Effector CD8-positive, alpha-beta T cell (primary cell): ENCODE measurements at places on chromosomes 7 and 10.

- no peak for DNase-seq
Measured at GRCh38 chr7:147265528-147265927, 1148.9 kb downstream of the CNTNAP2 start.

DNA sequence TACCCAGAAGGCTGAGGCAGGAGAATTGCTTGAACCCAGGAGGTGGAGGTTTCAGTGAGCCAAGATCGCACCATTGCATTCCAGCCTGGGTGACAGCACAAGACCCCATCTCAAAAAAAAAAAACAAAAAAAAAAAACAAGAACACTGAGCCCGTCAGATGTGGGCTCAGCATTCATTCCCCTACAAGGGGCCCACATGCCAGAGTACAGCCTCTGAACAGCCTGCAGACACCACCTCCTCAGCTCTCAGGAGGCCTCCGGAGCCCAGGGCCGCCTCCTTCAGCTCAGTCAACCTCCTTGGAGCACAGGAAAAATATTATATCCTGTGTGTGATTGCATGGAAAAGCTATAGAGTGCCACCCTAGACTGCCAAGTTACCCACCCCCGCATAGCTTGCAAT is 112.3 kb downstream of the ABLIM1 start:
- DNase-seq = no peak

GRCh38 chr10:113005380-113005779 is 55.3 kb downstream of the TCF7L2 start:
- DNase-seq = no peak

GRCh38 chr7:48411619-48412018 is 240.4 kb downstream of the ABCA13 start:
- DNase-seq = no peak

GRCh38 chr10:103926722-103927319 is 8.8 kb upstream of the STN1 start:
- no peak for DNase-seq

GRCh38 chr7:123788584-123788983 is 39.8 kb upstream of the WASL start:
- DNase-seq = no peak

DNA sequence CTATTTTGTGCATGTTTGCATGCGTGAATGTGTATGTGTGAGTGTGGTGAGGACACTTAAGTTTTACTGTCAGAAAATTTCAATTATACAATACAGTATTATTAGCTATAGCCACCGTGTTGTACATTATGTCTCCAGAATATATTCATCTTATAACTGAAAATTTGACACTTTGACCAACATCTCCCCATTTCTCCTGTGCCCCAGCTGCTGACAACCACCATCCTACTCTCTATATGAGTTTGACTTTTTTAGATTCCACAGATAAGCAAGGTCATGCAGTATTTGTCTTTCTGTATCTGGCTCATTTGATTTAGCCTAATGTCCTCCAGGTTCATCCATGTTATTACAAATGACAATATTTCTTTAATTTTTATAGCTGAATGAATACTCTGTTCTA is 195.0 kb downstream of the GPR37 start:
- DNase-seq = no peak

- DNase-seq = no peak
Measured at GRCh38 chr7:26305090-26305868, 13.6 kb downstream of the SNX10 start.

DNA sequence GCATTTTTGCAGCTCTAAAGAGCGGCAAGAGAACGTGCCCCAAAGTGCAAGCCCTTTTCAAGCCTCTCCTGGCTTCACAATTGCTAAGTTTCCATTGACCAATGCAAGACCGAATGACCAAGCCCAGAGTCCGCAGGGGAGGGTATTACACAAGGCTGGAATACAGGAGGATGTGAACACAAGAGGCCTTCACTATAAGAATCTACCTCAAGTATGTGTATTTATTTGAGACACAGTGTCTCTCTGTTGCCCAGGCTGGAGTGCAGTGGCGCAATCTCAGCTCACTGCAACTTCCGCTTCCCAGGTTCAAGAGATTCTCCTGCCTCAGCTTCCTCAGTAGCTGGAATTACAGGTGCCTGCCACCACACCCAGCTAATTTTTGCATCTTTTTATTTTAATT is 22.2 kb upstream of the TPST1 start:
- DNase-seq = no peak

- no peak for DNase-seq
Measured at GRCh38 chr7:107043491-107043890, 1.0 kb upstream of the PRKAR2B start.

DNA sequence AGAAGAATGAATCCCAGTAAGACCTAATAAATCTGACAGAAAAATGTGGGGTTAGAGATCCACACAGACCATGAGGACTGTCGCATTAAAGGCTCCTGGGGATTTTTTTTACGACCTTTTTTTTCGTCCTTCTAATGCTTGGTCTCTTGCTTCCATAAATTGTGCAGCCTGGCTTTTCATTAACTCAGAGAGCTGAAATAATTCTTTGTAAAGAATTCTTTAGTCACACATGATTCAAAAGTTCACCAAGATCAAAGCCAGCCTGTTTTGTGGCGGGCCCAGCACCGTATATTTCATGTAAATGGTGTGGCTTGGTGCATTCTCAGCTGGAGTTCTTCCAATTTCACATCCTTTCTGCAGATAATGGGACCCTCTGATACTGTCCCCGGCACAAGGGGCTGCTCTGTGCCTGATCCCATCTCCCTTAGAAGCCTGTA is 206.6 kb upstream of the BMPER start:
- no peak for DNase-seq

DNA sequence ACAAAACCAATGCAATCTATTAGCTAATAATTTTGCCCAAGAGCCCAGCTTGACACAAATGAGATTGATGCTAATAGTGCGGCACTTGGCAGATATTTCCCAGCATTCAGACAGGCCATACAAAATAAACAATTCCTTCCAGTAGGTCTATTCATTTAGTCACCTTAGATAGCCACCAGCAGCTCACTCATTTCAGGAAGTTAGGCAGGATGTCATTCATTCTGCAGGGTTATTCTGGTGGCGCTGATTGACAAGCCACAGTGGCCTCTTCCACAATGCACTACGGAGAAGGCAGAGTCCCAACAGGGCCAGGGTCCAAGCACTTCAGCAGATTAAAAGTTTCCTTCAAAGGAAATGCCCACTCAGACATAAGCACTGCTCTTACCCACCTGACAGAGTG is 55.8 kb downstream of the PIK3AP1 start:
- DNase-seq = no peak

DNA sequence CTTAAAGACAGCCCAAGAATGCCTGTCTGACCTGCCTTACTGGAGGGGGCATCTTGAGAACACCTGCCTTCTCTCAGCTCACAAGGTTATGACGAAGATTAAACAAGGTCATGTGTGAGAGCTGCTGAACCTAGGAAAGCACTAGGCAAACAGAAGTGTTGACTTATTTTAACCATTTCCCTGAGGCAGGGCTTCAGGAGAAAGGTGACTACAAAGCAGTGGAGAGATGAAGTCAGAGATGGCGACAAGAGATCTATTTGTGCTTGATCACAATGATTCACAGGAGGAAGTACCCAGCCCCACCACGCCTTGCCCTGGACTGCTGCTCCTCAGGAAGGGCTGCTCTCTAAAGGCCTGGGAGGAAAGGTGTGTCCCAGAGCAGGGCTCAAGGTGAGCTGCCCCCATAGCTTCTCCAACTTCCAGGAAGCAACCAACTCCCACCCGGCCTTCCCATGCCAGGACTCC is 27.8 kb downstream of the STN1 start:
- no peak for DNase-seq

- no peak for DNase-seq
Measured at GRCh38 chr7:17758008-17758407, 182.3 kb downstream of the SNX13 start.

DNA sequence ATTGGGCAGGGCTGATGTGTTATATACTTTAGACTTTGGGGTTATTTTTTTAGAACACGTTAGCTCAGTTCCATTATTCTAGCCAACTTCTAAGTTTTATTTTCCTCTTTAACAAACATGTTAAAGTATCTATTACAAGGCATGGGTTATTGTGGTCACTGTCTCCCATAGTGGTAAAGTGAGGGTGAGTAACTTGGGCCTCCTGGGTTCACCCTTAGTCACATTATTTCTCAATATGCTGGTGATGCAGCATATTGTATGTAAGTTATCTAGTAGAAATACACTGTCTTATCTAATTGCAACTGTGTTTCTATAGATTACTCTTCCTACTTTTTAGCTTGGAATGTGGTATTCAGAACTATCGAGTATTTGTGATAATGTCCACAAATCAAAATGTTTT is 65.9 kb downstream of the BBS9 start:
- no peak for DNase-seq

DNA sequence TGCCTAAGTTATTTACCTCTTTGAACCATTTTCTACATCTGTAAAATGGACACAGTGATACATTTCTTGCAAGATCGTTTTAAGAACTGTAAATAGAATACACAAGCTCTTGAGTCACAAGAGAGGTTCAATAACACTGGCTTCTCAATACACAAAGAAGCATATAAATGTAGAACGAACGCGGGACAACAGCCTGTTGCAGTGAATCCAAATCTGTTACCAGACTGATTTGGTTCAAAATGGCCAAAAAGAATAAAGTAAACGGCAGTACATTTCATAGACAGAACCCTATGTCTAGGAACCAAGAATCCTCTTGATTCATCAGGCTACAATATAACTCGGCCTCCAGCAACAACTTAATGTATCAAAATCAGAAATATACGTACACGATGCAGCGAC is 701 bp downstream of the MTPAP start:
- DNase-seq = no peak

DNA sequence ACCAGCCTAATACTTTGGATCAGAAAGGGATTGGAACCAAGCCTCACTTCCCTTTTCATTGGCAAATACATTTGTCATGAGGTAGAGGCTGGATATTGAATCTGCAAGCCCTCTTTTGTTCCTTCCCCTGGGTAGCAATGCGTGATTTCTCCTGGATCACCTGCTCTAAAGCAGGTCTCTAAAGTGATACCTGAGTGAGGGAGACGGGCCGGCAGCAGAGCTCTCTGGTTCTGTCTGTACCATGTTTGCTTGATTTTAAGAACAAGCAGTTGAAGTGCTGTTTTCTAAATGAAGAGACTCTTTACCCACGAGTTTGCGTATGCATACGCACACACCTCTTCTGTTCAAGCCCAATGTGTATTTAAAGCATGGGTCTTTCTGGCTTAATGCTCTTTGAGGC is 41.1 kb downstream of the GARS1 start:
- no peak for DNase-seq
